ENCODE measurements at places on chromosomes 13 and 19.

- no peak for DNase-seq
Observed at GRCh38 chr13:32378012-32378411, 49.9 kb downstream of the N4BP2L1 start.

GRCh38 chr19:2047076-2047448 lies 4.0 kb downstream of the MKNK2 start:
- DNase-seq = no peak

DNA sequence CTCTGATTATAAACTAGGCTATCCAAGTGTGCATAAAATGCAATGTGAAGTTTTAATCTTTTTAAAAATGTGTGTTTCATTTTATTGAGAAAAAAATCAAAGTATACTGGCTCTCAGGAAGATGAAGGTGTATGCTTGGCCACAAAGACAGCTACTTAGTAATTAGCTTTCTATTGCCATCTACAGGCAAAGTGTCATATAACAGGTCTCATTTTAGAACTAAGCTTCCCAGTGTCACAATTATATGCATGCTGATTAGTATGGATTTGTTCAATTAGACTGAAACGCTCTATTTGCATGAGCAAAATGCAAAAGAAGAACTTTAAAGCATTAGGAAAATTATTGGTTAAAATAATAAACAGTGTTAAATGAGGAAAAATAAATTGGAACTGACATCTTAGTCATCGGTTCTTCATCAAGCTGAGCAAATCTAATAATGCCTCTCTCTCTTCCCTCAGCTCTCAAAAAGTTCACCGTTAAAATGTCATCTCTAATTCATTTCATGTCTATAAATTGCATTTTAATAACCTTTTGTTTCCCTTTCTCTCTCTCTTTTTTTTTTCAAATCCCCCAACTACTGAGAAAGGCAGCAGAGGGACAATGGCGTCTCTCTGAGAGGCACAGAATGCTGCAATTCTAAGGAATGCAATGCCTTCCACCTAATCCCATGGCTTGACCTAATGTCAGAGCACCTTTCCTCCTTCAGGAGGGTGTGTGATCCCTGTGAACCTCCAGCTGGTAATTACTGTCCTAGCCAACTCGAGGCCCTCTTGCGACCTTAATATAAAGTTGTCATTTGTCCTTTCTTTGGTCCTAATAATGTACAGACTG lies 313.1 kb upstream of the MAB21L1 start:
- no peak for DNase-seq

DNA sequence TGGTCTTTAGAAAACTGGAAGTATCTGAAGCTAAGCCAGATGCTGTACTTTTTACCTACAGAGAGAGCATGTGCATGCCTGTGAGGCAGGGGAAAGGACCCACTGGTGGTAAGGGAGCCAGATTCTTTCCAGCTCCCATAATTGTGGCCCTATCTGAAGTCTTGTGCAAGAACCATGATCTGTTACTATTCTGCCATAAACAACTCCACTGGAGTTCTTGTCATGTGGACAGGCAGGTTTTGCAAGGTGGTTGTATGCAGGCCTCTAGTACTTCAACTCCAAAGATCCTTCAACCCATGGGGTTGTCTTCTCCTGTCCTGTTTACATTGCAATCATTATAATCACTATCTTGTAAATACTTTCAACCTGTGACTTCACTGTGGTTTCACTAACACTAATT lies 14.1 kb downstream of the PROSER1 start:
- no peak for DNase-seq

DNA sequence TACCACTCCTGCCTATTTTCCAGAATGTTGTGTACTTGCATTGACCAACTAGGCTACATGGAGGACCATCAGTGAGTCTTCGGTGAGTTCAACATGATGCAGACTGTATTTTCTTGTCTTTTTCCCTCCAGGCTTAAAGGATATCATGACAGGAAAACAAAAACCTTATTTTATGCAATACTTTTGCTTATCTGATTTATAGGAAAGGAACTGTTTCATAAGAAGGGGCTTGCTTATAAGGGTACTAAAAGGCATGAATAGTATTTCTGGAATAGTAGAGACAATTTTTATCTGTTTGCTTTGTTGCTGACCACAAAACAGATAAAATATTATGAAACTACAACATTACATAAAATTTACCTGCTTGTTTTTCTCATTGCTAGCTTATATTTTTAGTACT lies 374.7 kb downstream of the KLF5 start:
- DNase-seq = no peak

DNA sequence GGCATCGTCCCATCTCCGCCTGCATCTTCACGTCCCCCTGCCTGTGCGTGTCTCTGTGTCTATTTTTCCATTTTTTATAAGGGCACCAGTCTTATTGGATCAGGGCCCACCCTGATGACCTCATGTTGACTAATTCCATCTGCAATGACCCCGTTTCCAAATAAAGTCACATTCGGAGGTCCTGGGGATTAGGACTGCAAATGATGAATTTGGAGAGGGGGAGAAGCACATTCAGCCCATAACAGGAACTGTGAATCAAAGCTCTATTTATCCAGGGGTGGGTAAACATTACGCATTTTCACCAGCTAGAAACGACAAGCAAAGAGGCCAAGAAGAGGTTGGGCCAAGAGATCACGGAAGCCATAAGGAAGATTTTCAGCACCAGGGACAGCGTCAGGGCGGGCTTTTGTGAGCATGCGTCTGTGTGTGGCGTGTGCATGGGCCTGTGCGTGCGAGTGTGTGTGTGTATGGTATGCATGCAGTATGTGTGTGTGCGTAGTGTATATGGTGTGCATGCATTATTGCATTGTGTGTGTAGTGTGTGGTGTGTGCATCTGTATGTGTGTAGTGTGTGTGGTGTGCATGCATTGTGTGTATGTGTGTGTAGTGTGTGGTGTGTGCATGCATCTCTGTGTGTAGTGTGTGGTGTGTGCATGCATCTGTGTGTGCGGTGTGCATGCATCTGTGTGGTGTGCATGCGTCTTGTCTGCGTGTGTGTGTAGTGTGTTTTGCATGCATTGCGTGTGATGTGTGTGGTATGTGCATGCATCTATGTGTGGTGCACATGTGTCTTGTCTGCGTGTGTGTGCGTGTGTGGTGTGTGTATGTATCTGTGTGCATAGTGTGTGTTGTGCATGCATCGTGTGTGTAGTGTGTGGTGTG lies 19.6 kb downstream of the CELF5 start:
- DNase-seq = no peak

- no peak for DNase-seq
Observed at GRCh38 chr19:55418185-55418584, 10.6 kb upstream of the UBE2S start.

DNA sequence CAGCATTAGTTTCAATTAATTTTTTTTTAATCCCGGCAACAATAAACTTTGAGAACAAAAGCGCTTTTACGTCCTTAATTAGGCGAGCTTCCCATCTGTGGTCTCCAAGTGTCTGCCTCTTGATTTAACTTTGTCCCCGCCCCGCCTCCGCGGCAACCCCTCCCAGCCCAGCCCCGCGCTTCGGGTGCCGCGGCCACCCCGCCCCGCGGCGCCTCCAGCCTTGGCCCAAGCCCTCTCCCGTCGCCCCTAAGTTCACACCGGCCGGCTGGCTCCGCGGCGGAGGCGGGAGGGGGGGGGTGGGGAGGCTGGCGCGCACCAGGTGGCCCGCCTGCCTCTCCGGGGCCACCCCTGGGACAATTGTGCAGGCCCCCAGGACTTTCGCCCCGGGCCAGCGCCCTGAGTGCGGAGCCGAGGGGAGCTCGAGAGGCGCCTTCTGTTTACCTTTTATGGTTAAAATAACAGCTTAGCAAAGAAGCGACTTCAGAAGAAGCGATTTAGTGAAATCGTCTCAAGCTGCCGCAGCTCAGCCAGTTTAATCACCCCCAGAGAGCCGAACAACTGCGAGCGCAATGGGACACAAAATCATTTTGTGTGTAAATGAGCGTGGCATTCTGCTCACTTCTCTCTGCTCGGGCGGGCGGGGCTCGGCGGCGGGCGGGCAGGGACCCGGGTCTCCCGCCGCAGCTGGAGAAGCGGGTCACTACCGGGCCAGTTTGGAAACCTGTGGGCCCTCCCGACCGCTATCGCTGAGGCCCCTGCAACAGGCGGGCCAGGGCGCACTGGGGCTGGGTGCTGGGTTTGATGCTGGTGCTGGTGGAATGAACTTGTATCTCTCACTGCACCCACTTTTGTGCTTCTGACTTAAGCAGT lies 1.4 kb downstream of the KCTD15 start:
- DNase-seq = no peak

DNA sequence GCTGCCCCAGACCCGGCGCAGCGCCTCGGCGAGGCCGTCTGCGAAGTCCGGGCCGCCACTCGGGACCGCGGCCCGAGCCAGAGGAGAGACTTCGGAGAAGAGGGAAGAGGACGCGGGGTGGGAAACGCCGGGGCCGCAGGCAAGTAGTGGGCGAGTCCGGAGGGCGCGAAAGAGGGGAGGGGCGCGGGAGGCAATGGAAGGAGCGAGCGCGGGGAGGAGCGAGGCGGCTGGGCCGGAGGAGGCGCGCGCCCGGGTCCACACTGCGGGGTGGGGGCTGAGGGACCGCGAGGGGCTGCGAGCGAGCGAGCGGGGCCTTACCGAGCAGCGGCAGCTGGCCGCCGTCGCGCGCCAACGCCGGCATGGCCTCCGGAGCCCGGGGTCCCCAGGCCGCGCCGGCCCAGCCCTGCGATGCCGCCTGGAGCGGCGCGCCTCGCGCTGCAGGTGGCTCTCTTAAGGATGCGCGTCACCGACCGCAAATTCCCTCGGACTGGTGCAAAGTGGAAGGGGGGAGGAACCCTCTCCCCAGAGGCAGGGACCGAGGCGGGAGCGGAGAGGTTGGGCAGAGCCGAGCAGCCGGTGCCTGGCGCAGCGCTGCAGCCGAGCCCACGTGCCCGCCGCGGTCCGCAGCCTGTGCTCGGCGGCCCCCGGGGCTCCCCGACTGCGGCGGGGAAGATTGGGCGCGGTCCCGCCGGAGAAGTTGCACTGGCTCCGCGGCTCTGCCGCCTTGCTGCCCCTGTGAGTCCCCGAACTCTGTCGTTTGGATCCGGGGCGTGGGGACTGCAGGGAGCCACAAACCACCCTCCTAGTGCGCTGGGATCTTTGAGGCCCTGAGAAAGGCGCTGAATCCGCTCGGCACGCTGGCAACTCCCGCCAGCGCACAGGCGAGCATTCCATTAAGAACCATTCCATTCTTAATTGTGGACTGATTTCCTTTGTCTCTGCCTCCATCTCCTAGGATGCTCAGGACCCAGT lies at the start of gene FLT3:
Gene FLT3, minus strand, starts transcription at position 427 of the 972 bp plus-strand sequence. Its CDS starts 66 bp downstream, at position 361.
- DNase-seq = no peak

DNA sequence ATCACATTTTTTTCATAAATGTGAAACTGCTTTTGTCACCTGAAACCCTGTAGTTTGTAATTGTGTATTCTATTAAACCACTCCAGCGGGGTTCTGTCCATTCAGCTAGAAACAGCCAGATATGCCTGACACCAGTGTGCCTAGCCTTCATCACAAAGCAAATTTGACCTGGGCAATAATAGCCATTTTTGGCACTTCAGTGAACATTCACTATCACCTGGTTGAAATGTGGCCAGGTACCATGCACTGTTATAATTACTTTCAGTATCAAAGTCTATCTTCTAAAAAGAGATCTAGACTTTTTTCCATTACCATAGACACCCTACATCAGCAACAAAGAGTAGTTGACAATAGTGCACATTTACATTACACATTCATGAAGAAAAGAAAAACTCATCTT lies 64.5 kb downstream of the ZNF257 start:
- no peak for DNase-seq

DNA sequence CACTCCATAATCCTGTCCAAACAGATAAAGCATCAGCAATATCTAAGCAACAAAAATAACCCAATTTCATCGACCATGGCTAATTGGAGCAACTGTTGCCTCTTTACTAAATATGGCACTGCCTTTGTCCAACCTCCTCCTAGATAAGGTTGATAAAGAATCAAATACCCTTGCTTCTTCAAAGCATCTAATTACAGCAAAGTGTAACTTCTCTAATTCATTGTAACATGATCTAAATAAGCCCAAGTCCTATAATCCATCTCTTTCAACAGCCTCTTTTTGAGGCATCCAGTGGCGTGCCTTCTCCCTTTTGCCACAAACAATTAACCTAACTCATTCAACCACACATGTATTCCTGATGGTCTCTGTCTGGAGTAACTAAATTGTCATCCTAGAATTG lies 81.7 kb upstream of the KLHL1 start:
- DNase-seq = no peak

DNA sequence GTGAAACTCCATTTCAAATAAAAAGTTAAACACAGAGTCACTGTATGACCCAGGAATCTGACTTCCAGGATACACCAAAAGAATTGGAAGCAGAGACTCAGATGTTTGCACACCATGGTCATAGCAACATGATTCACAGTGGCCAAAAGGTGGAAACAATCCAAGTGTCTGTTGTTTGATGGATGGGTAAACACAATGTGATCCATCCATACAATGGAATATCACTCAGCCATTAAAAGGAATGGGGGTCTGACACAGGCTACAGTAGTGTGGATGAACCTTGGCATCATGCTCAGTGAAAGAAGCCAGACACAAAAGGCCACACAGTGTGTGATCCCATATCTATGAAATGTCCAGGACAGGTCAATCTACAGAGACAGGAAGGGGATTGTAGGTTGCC lies 174.3 kb downstream of the PTPRS start:
- no peak for DNase-seq

- DNase-seq = no peak
Observed at GRCh38 chr19:47901370-47901769, 15.3 kb upstream of the SULT2A1 start.

DNA sequence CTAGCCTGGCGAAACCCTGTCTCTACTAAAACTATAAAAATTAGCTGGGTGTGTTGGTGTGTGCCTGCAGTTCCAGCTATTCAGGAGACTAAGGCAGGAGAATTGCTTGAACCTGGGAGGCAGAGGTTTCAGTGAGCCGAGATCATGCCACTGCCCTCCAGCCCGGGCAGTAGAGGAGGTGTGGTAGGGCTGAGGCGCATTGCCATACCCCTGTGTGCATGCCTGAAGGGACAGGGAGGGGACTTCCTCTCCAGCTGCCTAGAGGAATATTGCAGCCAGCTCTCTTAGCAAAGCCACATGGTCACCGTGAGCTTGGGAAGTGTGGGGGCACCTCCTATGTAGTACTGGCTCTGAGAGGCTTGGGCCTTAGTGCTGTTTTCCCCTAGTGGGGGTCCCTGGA lies 29.2 kb upstream of the PEPD start:
- DNase-seq = no peak

DNA sequence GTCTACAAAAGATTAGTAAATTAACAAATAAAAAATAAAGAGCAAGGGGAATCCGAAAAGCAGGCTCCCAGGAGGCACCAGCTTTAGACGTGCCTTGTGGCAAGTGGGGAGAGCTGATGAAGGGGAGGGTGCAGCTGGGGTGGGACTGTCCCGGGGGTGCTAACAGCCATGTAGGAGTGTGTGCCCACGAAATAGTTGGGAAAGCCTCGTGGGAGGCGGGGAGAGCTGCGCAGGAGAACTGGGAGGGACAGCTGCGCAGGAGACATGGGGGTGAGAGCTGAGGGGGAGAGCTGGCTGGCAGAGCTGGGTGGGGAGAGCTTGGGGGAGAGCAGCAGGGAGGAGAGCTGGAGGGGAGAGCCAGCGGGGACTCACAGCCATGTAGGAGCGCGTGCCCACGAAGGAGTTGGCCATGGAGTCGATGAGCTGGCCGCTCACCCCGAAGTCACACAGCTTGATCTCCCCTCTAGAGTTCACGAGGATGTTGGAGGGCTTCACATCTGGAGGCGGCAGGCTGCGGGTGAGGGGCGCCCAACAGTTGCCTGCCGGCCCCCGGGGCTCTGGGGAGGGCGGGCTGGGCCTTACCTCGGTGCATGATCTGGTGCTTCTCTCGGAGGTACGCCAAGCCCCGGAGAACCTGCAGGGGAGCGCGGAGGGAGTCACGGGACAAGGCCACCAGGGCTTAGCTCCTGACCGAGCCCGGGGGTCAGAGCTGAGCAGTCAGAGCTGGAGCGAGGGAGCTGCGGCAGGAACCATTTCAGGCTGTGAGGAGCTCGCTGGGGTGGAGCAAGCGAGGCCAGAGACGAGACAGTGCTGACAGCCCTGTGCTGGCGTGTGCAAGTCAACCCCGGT lies 23.1 kb downstream of the MAP2K2 start:
- no peak for DNase-seq

Data from NCI-H2107 (cell line).